Kidney (tissue), 22 donors: ENCODE measurements at places on chromosomes 5 and 9. TPM values are rescaled to one million over a fixed set of nuclear protein-coding genes. Genes with fewer than 3 reads are reported as not detected.

MIGA2 gene
- 26.1 TPM for polyA plus RNA-seq

DNA sequence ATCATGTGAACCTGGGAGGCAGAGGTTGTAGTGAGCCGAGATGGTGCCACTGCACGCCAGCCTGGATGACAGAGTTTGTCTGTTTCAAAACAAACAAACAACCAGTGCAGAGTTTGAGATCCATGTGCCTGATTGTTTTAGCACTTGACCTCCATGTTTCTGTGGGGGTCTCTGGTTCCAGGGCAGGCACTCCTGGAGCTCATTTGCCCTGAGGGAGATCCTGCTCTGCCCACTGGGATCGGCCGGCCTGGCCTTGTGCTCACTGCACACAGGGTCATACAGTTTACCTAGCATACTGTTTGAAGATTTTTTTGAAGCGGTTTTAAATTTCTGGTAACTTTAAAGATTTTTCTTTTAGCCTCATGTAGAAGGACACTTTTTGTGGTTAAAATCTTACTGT, 78.4 kb downstream of the EHMT1 start:
- DNase-seq, result no peak

DNA sequence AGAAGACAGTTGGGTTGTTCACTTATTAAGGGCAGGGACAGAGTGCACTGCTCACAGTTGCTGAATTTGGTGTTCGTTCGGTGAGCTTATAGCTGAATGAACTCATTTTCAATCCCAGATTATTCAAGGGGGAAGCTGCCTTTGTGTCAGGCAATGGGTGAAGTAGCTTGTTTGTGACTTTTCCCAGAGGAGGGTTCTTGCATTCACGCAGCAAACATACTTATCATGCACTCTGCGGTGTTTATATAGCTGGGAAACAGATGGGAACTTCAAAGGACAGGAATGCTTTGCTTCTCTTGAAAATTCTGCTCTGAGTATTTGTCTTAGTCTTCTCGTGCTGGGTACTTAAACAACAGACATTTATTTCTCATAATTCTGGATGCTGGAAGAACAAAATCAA, 64.7 kb upstream of the ABCA1 start:
- DNase-seq, result peak; percentile 72

GRCh38 chr5:122933956-122934355, 88.5 kb downstream of the SNX24 start:
- DNase-seq, result peak; percentile 23

LEAP2 gene
- 6.9 TPM for polyA plus RNA-seq

- peak; percentile 29 for DNase-seq
Observed at GRCh38 chr5:54360089-54360488, 49.7 kb upstream of the ARL15 start.

DNA sequence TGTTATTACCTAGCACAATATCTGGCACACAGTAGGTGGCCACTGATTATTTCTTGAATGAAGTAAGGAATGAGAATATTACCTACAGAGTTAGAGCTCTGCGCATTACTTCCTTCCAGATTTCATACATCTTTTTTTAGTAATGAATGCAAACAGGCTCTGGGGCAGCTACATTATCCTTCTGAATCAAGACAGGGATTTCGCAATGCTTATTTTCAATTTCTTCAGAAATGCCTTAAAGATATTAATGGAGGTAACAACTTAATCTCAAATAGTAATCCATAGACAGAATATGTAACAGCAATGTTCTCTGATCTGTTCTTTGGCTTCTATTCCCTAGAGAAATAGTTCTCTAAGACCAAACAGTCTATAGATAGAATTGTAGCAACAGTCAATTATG, 32.6 kb downstream of the CDKN2A start:
- DNase-seq, result no peak

DNA sequence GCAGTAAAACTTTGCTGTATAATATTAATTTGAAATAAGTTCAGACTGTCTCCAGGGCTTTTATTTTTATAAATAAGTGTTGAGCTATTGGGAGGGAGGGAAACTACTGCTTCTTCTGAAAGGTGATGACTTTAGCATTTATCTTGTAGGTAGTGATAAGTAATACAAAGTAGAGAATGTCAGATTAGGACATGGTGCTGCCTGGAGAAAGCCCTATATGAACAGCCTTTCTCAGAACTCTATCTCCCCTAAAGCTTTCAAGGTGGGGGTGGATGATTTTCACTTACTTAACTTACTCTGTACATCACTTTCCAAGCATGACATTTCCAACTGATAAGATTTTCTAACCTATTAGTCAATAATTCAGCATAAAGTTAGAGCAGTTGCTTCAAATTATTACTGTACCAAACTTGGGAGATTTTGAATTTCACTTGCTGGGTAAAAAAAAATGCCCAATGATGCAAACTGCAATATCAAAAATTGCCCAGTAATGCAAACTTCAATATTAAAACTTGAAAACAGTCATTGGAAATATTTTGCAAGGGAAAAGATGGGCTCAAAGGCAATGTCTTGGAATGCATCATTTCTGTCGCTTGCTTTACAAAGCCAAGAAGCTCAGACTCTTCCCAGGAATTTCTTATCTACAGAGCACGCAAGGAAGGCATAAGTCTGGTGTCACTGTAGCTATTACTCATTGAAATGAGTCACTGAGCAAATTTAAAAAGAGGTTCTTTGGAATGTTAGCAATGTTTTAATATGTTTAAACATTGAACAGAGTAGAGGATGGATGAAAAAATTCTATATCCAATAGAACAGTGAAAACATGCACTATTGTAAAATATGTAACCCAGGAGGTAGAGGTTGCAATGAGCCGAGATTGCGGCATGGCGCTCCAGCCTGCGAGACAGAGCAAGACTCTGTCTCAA, 569.5 kb downstream of the PSAT1 start:
- DNase-seq, result no peak
